Kidney epithelial cell (primary cell): ENCODE measurements at places on chromosomes 1 and 21. TPM values are rescaled to one million over a fixed set of nuclear protein-coding genes. Genes with fewer than 3 reads are reported as not detected.

- no peak for DNase-seq
Measured at GRCh38 chr1:54223441-54224202, 23.7 kb downstream of the MRPL37 start.

DNA sequence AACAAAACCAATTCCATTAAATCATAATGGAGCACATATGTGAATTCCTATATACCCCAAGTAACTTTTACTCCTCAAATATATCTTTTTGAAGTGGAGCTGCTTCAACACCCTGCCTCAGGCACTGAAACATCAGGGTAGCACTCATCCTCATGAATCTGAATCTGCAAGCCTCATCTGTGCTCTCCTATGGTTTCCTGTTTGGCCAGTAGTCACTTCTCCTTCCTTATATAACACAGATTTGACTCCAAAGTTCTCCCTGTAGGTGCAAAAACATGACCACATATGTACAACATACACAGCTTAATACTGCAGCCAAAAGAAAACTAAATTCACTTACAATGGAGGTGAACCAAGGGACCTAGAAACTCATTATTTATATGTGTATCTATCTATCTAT is 7.2 kb downstream of the TRIT1 start:
- DNase-seq: no peak

DNA sequence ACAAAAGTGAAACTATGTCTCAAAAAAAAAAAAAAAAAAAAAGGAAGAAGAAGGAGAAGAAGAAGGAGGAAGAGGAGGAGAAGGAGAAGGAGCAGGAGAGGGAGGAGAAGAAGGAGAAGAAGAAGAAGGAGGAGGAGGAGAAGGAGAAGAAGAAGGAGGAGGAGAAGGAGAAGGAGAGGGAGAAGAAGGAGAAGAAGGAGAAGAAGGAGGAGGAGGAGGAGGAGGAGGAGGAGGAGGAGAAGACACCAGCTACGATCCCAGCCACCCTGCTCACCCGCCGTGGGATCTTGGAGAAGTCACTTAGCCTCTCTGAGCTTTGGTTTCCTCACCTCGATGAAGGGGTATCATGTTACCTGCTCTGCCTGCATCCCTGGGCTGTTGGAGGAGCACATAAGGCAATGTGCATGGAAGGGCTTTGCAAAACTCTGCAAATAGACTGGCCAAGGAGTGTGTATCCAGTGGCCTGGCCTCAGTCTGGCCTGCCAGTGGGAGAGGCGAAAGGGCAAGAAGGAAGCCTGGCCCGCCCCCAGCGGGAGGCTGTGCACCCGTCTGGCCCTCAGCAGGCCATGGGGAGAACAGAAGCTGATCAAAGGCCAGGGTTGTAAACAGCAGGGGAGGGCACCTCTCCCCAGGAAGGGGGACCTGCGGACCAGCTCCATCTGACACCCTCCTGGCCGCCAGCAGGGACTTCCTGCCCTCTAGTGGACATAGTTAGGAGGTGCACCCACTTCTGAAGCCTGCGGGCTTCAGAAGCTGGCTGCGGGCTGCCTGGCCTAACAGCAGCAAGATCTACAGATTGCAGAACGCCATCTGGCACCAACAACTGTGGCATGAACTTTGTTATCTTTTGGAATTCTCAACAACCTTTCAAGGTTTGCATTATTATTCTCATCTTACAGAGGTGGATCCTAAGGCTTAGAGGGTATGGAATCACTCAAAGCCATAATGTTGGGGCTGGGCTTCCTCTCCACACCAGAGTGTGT is 19.2 kb upstream of the CDK18 start:
- peak; percentile 28 for DNase-seq

ENO1 gene
- 1,235 and 1,336 TPM in 2 replicates for total RNA-seq

- no peak for DNase-seq
Measured at GRCh38 chr1:200442023-200442422, 32.2 kb upstream of the ZNF281 start.

DNA sequence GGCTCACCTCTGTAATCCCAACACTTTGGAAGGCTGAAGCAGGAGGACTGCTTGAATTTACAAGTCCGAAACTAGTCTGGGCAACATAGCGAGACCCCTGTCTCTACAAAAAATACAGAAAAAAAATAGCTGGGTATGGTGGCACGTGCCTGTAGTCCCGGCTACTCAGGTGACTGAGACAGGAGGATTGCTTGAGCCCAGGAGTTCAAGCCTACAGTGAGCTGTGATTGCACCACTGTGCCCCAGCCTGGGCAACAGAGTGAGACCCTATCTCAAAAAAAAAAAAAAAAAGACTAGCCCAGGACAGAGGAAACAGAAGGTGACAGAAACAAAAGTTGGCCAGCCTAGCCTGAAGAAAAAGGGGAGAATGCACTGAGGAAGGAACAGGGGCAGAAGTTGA is 21.2 kb downstream of the ARMH1 start:
- no peak for DNase-seq

GRCh38 chr1:116540088-116540487 is 30.7 kb downstream of the CD58 start:
- DNase-seq: no peak

GPR161 gene
- total RNA-seq: 16.4 and 24.6 TPM in 2 replicates

DNA sequence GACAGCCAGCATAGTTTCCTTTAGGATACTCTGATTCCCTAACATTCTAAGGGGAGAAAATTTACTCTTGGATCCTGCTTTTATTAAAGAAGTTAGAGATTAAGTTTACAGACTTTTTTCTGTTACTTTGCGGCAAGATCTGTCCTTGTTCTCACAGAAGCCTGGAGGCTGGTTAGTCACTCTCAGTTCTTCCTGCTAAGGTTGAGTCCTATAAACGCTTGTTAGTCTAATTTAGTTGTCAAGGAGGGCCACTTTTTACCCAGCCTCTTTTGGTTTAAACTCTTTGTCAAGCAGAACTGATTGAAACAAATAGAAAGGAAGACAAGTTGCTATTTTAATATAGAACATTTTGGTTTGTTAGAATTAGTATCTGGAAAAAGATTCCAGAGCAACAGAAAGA is 89.7 kb downstream of the C21orf91 start:
- no peak for DNase-seq

DNA sequence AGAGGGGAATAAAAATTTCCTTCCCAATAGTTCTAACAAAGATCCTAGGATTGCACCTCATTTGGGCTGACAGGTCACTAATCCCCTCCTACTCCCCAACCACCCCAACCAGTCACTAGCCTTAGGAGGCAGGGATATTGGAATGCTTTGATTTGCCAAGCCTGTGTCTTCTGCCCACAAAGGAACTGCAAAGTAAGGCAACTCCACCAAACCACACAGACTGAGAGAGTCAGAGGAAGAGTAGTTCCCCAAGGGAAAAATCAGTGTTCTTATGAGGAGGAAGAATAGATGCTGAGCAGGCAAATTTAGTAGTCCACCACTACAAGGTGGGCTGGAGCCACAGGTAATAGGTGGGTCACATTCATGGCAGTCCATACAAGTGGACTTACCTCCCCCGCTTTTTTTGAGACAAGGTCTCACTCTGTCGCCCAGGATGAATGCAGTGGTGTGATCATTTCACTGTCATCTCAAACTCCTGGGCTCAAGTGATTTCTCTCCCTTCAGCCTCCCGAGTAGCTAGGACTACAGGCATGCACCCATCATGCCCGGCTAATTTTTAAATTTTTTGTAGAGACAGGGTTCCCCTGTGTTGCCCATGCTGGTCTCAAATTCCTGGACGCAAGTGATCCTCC is 3.7 kb upstream of the TMEM39B start:
- DNase-seq: no peak

- no peak for DNase-seq
Measured at GRCh38 chr1:97123717-97124431, 402.3 kb downstream of the PTBP2 start.

DNA sequence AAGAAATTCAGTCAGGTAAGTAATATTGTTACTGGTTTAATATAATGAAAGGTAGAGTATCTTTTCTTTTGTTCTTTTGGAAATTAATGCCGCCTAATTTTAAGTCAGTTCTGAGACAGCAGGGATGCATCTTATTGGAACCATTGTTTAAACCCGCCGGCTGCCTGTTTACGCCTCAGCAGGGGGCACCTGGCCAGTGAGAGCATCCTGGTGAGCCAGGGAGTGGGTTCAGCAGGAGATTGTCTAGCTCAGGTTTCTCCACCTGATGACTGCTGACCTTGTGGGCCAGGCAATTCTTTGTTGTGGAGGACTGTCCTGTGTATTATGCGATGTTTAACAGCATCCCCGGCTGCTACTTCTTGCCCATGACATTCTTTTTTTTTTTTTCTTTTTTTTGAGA is 30.2 kb downstream of the CHAF1B start:
- no peak for DNase-seq
